ENCODE measurements at places on chromosomes 4 and X. TPM values are rescaled to one million over a fixed set of nuclear protein-coding genes. Genes with fewer than 3 reads are reported as not detected.

- DNase-seq: no peak
- H3K27me3 ChIP-seq: no peaks in the 10 kb centered on the region
- peaks cover 5% of the 10 kb centered on the region for H3K4me1 ChIP-seq
- no peak overlapping the region for H3K4me3 ChIP-seq
Measured at GRCh38 chr4:10095296-10095991, 21.2 kb downstream of the WDR1 start.

DNA sequence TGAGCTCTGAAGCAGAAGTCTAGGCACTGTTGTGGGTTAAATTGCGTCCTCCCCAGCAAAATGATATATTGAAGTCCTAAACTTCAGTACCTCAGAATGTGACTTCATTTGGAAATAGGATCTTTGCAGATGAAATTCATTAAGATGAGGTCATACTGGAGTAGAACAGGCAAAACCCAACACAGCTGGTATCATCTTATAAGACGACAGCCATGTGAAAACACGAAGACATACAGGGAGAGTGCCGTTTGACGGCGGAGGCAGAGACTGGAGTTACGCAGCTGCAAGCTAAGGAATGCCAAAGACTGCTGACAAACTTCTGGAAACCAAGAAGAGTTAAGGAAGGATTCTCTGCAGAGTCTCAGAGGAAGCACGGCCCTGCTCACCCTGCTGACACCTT is 241.5 kb downstream of the MAML3 start:
- H3K27me3 ChIP-seq: no peaks in the 10 kb centered on the region
- DNase-seq: peak; percentile 37
- H3K27ac ChIP-seq: no peak overlapping the region
- no peaks in the 10 kb centered on the region for H3K36me3 ChIP-seq
- H3K4me1 ChIP-seq: peaks cover 11% of the 10 kb centered on the region

DNA sequence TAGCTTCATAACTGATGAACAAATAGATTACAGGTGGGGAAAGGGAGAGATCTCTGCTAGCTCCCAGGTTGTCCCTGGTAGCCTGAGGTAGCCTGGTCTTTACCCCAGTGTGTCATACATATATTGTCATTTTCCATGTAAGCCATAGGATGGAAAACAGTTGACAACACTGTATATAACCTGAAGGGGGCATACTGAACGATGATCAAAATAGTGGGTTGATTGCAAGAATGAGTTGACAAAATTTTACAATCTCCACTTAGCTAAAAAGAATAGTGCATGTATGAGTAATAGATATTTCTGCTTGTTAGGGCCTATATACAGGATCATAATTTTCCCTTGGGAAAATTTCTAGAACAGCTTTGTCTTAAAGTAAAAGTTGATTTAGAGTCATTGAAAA is 304.1 kb upstream of the HAND2 start:
- peak; percentile 11 for DNase-seq
- 0 out of 2 replicates have a peak, but pooled peaks cover 6% of the 10 kb centered on the region for H3K4me1 ChIP-seq
- H3K27me3 ChIP-seq: no peaks in the 10 kb centered on the region
- no peaks in the 10 kb centered on the region for H3K36me3 ChIP-seq
- H3K27ac ChIP-seq: no peak overlapping the region

The RAB33A gene
- total RNA-seq: 4.9 TPM

The SPATA18 gene
- total RNA-seq: 2.5 TPM

The IL1RAPL1 gene
- total RNA-seq: 0.23 TPM

DNA sequence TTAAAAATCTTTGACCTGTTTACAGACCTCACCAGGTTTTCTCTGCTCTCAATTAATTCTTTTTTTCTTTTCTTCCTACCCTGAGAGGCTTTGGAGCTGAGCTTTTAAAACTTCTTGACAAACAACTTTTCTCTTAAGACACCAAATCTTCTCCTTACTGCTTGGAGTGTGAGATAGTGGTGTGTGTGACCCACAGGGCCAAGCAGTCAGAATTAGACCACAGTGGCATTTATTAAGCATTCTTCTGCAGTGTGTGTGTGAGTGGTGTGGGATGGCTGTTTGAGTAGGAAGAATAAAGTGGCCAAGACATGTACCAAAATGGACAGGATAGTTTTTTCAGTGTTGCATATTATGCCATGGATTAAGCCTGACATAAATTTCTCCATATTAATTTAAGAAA is 665.1 kb downstream of the RAPGEF2 start:
- no peak overlapping the region for H3K4me3 ChIP-seq
- H3K36me3 ChIP-seq: 0 out of 2 replicates have a peak, but pooled peaks cover 1% of the 10 kb centered on the region
- H3K4me1 ChIP-seq: no peaks in the 10 kb centered on the region
- no peak overlapping the region for H3K27ac ChIP-seq

GRCh38 chr4:77197831-77198230 is 40.8 kb downstream of the CCNG2 start:
- H3K27ac ChIP-seq: no peak overlapping the region
- H3K4me1 ChIP-seq: no peaks in the 10 kb centered on the region
- no peaks in the 10 kb centered on the region for H3K36me3 ChIP-seq
- peaks cover 6% of the 10 kb centered on the region for H3K27me3 ChIP-seq
- H3K4me3 ChIP-seq: no peak overlapping the region

GRCh38 chr4:33837043-33837838 is 2407.1 kb downstream of the ARAP2 start:
- no peak overlapping the region for H3K27ac ChIP-seq
- H3K36me3 ChIP-seq: no peaks in the 10 kb centered on the region
- H3K27me3 ChIP-seq: no peaks in the 10 kb centered on the region

The SORCS2 gene
- total RNA-seq: 2.4 TPM

GRCh38 chr4:187006189-187006618 is 282.5 kb upstream of the FAT1 start:
- no peaks in the 10 kb centered on the region for H3K27me3 ChIP-seq
- no peaks in the 10 kb centered on the region for H3K4me1 ChIP-seq
- no peak overlapping the region for H3K4me3 ChIP-seq
- no peak for DNase-seq
- H3K27ac ChIP-seq: no peak overlapping the region

GRCh38 chr4:180615746-180616145 is 1627.5 kb upstream of the TENM3 start:
- H3K4me3 ChIP-seq: no peak overlapping the region
- H3K27me3 ChIP-seq: no peaks in the 10 kb centered on the region
- no peaks in the 10 kb centered on the region for H3K36me3 ChIP-seq
- no peaks in the 10 kb centered on the region for H3K4me1 ChIP-seq
- peak; percentile 51 for DNase-seq
- H3K27ac ChIP-seq: no peak overlapping the region

DNA sequence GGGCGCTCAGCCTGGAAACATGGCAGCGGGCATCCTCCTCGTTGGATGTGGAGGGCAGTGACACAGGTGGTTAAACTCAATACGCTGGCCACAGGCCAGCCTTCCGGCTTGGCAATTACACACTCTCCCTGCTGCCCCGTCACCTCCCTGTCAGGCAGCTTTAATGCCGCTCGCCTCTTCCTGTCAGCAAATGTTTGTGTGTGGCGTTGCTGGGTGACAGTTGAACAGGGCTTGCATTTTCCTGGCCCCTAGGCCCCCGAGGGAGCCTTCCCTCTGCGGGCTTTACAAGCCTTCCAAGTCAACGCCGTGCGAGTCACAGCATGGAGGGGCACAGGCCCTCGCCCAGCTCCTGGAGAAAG is 620.0 kb downstream of the BCOR start:
- no peak overlapping the region for H3K27ac ChIP-seq
- no peak for DNase-seq
- H3K27me3 ChIP-seq: no peaks in the 10 kb centered on the region

GRCh38 chrX:43448688-43449087 is 207.4 kb upstream of the MAOA start:
- H3K36me3 ChIP-seq: no peaks in the 10 kb centered on the region
- H3K4me3 ChIP-seq: no peak overlapping the region
- no peak for DNase-seq
- H3K27me3 ChIP-seq: no peaks in the 10 kb centered on the region
- peaks cover 9% of the 10 kb centered on the region for H3K4me1 ChIP-seq

The SPARCL1 gene
- 1.5 TPM for total RNA-seq

The SAGE1 gene
- total RNA-seq: not detected

The UGT2A1 gene
- total RNA-seq: not detected

The TEX13C gene
- 0.07 TPM for total RNA-seq

The EPGN gene
- not detected for total RNA-seq

DNA sequence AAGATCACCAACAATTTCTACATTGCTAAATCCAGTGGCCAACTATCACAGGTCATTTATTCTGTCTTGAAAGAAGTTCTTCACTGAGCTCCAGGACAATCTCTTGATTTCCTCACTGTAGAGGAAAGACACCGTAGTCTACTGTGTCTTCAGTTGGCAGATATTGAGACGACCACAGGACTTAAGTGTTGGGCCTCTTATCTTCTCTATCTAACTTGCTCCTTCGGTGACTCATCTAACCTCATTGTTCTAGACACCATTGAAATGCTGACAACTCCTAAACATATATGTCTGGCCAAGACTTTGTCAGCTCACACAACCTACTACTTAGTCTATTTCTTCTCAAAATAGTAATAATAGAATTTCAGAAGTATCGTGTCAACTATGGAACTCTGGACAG is 425.8 kb downstream of the ARAP2 start:
- no peak overlapping the region for H3K27ac ChIP-seq
- no peak overlapping the region for H3K4me3 ChIP-seq
- no peak for DNase-seq
- no peaks in the 10 kb centered on the region for H3K4me1 ChIP-seq
- no peaks in the 10 kb centered on the region for H3K36me3 ChIP-seq

- no peak overlapping the region for H3K27ac ChIP-seq
- no peaks in the 10 kb centered on the region for H3K27me3 ChIP-seq
- no peaks in the 10 kb centered on the region for H3K36me3 ChIP-seq
- no peak overlapping the region for H3K4me3 ChIP-seq
- no peaks in the 10 kb centered on the region for H3K4me1 ChIP-seq
- DNase-seq: no peak
Measured at GRCh38 chrX:10352536-10352935, 195.8 kb downstream of the CLCN4 start.

GRCh38 chr4:42101446-42101975 is 50.9 kb downstream of the BEND4 start:
- H3K4me1 ChIP-seq: no peaks in the 10 kb centered on the region
- no peaks in the 10 kb centered on the region for H3K27me3 ChIP-seq
- no peak for DNase-seq

The REELD1 gene
- not detected for total RNA-seq

- no peaks in the 10 kb centered on the region for H3K4me1 ChIP-seq
- no peaks in the 10 kb centered on the region for H3K36me3 ChIP-seq
- DNase-seq: peak; percentile 74
- H3K4me3 ChIP-seq: no peak overlapping the region
Measured at GRCh38 chr4:94127707-94128328, 79.8 kb upstream of the SMARCAD1 start.

DNA sequence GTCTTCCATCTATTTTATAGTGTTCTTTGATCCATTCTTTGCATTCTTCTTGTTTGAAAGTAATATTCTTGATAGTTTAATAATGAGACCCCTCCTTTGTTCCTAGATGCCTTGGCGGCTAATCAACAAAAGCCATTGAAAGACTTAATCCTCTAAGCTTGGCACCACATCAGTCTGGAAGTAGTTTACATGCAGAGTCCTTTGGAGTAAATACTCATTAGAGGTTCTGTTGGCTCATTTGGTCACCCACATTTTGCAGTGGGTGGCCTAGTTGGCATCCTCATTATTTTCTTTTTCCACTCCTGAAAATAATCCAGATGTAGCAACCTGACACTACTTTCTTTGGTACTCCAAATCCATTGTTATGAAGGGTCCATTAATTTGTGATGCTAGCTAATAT is 64.5 kb downstream of the DKK2 start:
- no peaks in the 10 kb centered on the region for H3K27me3 ChIP-seq
- H3K36me3 ChIP-seq: no peaks in the 10 kb centered on the region
- no peak overlapping the region for H3K27ac ChIP-seq
- H3K4me3 ChIP-seq: no peak overlapping the region
- DNase-seq: no peak

The NDNF gene
- total RNA-seq: 0.73 TPM

The SPANXA2 gene
- total RNA-seq: not detected

The MAGED4 gene
- 22.2 TPM for total RNA-seq

The RXFP1 gene
- total RNA-seq: 0.63 TPM

DNA sequence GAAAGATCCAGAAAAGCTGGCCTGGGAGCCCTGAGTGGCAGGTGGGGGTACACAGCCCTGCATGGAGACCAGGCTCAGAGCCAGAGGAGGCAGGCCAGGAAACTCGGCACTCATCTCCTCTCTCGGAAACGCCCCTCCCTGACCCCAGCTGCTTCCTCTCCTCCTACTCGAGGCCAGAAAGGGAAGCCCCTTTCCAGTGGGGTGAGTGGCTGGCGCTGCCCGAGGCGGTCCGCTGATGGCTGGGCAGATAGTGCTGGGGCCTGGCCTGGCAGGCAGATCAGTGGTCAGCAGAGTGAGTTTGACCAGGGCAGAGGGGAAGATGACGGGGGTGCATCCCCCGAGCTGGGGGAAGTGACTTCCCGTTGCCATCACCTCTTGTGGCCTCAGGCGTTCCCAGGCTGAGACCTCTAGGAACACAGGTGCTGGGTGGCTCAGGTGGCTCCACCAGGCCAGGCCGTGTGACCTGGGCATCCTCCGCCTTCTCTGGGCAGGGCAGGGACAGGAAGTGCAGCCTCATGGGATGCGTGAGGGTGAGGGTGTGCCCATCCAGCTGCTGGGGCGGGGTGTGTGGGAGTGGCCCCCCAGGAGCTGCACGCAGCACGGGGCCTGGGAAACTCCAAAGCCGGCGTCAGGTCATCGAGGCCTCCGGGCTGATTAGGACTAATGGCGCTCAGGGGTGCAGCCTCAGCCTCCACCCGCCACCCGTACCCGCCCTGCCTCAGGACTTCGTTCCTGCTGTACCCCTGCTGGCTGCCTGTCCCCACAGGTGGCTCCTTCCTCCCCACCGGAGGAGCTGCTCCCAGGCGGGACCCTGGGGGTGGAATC is 5.7 kb downstream of the SH3BP2 start:
- H3K4me1 ChIP-seq: peaks cover 16% of the 10 kb centered on the region
- DNase-seq: no peak
- H3K27me3 ChIP-seq: peaks cover 6% of the 10 kb centered on the region
- no peaks in the 10 kb centered on the region for H3K36me3 ChIP-seq

The FAM9C gene
- total RNA-seq: not detected

The CXCL1 gene
- 1.9 TPM for total RNA-seq

- no peak within 1 kb of the TSS for H3K27ac ChIP-seq
- peaks cover 42% of the 10 kb centered on the region for H3K27me3 ChIP-seq
- DNase-seq: peak; percentile 69
- 0 out of 2 replicates have a peak, but pooled peaks cover 4% of the 10 kb centered on the region for H3K4me1 ChIP-seq
- no peaks in the 10 kb centered on the region for H3K36me3 ChIP-seq
Measured at GRCh38 chr4:21948347-21949072, at the start of gene KCNIP4. TSS of gene KCNIP4 (minus strand) at chr4:21948772.

The DUSP9 gene
- total RNA-seq: 3.9 TPM

- peaks cover 6% of the 10 kb centered on the region for H3K4me1 ChIP-seq
- H3K27me3 ChIP-seq: no peaks in the 10 kb centered on the region
- H3K36me3 ChIP-seq: no peaks in the 10 kb centered on the region
- no peak overlapping the region for H3K4me3 ChIP-seq
- no peak for DNase-seq
Measured at GRCh38 chr4:151690164-151690870, 70.5 kb downstream of the GATB start.

The TCEAL7 gene
- total RNA-seq: 16.5 TPM

The IL13RA2 gene
- not detected for total RNA-seq

DNA sequence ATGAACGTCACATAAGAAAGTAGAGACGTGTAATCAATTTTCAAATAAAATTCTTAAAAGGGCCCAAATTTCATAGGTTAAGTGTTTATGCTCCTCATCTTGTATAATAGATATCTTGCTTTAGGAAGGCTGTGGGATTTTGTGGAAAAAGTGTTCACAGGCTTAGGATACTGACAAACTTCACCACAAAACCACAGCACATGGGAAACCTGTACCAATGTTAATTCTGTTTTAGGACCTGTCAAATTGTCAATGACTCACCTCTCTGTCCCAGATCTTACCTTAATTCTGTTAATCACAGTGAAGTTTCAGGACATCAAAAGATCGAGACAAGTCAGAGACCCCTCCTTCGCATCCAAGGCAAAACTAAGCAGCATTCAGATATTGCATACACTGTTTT is 24.2 kb downstream of the FGFBP1 start:
- no peaks in the 10 kb centered on the region for H3K27me3 ChIP-seq
- H3K4me3 ChIP-seq: no peak overlapping the region
- H3K4me1 ChIP-seq: no peaks in the 10 kb centered on the region
- DNase-seq: no peak
- peaks cover 5% of the 10 kb centered on the region for H3K36me3 ChIP-seq

The UCP1 gene
- total RNA-seq: 0.21 TPM
